ENCODE measurements at places on chromosomes 7 and 10.

- DNase-seq: peak; percentile 74
Observed at GRCh38 chr10:97333351-97333600, 1.3 kb downstream of the FRAT2 start.

DNA sequence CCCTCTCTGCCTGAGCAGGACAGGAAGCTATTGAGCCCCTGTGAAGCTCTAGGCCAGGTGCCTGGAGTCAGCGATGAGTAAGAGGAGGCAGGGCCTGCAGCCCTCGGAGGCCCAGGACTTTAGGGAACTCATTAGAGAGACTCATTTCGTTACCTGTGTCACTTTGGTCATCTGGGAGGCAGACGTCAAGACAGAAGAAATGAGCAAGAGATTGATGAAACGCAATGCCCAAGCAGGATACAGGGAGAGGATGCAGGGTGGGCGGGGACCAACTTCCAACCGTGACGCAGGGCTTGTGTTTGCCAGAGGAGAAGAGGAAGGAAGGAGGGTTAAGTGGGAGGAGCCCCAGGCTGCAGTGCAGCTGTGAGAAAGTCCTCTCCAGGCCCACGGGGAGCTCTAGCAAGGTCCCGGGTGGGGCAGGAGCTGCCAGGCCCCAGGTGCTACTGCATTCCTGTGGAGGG is 26.4 kb upstream of the GNA12 start:
- peak; percentile 52 for DNase-seq

- DNase-seq: no peak
Observed at GRCh38 chr10:43199684-43200537, 61.7 kb downstream of the CSGALNACT2 start.

DNA sequence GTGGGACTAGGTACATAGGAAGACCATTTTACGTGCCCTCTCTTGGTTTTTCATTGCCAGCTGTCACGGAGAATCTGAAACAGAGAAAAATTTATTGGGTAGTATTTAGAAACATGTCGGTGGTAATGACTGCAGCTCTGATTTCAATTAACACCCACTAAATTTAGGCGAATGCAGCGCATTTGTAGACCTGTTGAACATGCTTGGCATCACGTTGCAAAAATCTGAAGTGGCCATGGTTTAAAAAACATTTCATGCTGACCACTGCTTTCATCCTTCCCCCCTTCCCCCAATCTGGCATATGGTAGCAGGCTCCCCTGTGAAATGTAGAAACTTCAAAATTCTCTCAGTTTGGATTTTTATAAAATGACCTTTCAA is 34.0 kb downstream of the LRMDA start:
- DNase-seq: no peak

DNA sequence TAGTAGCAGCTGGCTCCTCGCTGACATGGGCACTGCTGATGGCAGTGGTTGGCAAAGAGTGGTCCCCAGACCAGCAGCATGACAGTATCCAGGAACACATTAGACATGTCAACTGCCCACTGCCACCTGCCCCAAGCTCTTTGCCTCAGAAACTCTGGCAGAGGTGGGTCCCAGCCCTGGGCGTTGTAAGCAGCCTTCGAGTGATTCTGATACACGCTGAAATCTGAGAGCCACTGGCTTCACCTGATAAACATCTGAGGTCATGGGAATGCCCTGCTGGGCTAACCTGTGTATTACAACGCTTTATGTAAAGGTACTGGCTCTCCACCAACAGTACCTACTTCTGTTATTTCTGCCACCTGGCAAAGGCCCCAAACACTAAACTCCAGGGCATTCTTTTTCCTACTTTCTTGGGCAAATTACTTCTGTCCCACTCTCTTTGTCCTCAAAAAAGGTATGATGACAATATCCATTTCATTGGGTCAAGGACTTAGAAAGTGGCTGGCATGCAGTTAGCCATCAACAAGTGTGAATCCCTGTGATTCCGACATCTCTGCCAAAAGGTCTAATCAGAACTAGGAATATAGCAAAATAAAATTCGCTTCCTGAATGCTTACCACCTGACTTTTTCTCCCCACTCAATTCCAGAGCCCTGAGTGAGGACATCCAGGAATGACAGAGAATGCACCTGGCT is 9.2 kb downstream of the SGMS1 start:
- DNase-seq: no peak

DNA sequence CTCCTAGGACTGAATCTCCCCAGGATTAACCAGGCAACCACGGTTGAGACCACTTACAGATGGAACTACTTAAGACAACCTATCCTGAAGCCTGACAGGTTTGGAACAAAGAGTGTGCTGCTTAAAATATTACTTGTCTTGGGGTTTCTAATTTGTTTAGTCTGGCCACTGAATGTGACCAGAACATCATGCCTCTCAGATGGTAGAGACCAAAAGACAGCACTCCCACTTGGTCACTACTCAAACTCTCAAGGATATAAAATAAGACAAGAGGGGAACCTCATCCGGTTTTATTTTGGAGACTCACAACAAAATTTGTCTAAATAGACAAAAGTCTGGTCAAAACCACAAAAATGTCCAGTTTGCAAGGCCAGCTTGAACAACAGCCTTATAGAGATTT is 15.3 kb downstream of the MRPL32 start:
- no peak for DNase-seq

GRCh38 chr10:93123766-93124165 is 50.1 kb downstream of the CYP26A1 start:
- no peak for DNase-seq

Measured in ACHN (cell line).